ENCODE measurements at places on chromosomes 2 and 18. TPM values are rescaled to one million over a fixed set of nuclear protein-coding genes. Genes with fewer than 3 reads are reported as not detected.

The DYNAP gene
- total RNA-seq, result not detected

The EVA1A gene
- 19.2 TPM for total RNA-seq

The PPP1CB gene
- 302 TPM for total RNA-seq

The FZD7 gene
- 66.5 TPM for total RNA-seq

The IDH1 gene
- total RNA-seq, result 125 TPM

The CHRNG gene
- total RNA-seq, result not detected

The LDLRAD4 gene
- not detected for total RNA-seq

The ABCG5 gene
- not detected for total RNA-seq

The FBXO41 gene
- total RNA-seq, result 6.7 TPM

The FBXO36 gene
- 0.75 TPM for total RNA-seq

The ANO7 gene
- total RNA-seq, result 0.50 TPM

The OR6B2 gene
- not detected for total RNA-seq

The CNGA3 gene
- total RNA-seq, result not detected

The CRYGC gene
- not detected for total RNA-seq

The NDUFAF7 gene
- total RNA-seq, result 16.1 TPM

The PID1 gene
- 1.2 TPM for total RNA-seq

The UGT1A3 gene
- total RNA-seq, result 0.37 TPM

The SPDYA gene
- 1.2 TPM for total RNA-seq

The PNPT1 gene
- total RNA-seq, result 39.5 TPM

The EHD3 gene
- 53.3 TPM for total RNA-seq

The FAM161A gene
- total RNA-seq, result 1.3 TPM

The COPS8 gene
- total RNA-seq, result 102 TPM

The SCN2A gene
- 2.8 TPM for total RNA-seq

The ELOA2 gene
- not detected for total RNA-seq

The CCT7 gene
- 348 TPM for total RNA-seq

The NDUFB3 gene
- 78.6 TPM for total RNA-seq

The ASPRV1 gene
- 0.17 TPM for total RNA-seq

The PDE11A gene
- 0.17 TPM for total RNA-seq

The GAD1 gene
- 3.0 TPM for total RNA-seq

The OXER1 gene
- not detected for total RNA-seq

The PTPRN gene
- total RNA-seq, result not detected

The GRB14 gene
- total RNA-seq, result 7.3 TPM

The SLC14A1 gene
- not detected for total RNA-seq

The ATP6V1C2 gene
- total RNA-seq, result under 0.01 TPM

The OSR1 gene
- 9.4 TPM for total RNA-seq

The CROCC2 gene
- not detected for total RNA-seq

The CD28 gene
- not detected for total RNA-seq

The LYG2 gene
- not detected for total RNA-seq

The RASGRP3 gene
- 1.5 TPM for total RNA-seq

The C2orf78 gene
- not detected for total RNA-seq

The IL18RAP gene
- not detected for total RNA-seq

The ACKR3 gene
- total RNA-seq, result 79.0 TPM
